H54 (cell line): ENCODE measurements at places on chromosomes 5 and 9.

- no peak for DNase-seq
These were observed 151.8 kb downstream of the SEC61B start for GRCh38 chr9:99373912-99374311.

DNA sequence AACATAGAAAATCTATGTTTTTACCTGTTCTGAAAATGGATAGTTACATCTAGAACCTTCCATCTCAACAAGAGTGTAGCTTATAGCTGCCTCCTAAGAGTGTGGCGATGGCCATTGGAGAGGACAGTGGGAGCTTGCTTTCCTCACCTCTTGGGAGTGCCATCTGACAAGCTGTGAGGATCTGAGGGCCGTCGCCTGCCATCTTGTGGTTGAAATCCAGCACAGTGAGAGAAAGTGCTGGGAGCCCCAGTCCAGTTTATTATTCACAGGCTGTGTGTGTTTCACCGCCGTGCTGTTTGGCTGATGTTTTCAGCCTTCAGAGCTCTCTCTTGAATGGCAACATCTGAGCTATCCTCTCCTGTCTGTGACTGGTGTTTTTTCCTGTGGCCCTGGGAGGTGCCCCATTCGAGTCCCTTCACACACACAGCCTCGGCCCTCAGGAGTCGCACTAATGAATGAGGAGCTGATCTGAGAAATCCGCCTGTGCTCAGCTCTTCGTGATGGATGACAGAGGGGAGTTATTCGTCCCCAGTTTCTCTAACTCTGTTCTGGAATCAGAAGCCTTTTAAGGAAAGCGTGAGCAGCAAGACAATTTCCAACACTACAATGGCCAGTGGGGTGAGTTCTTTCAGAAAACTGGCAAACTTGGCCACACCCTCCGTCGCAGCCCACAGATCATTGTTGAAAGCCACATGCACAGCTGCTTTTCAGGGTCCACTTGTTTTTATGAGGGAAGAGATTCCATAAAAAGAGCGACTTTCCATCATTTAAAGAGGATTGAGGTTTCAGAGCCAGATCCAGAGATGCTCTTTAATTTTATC is 170.3 kb downstream of the PDZD2 start:
- DNase-seq, result peak; percentile 52

- no peak for DNase-seq
These were observed 160.0 kb downstream of the PRR16 start for GRCh38 chr5:120624021-120624563.

- DNase-seq, result no peak
These were observed 23.3 kb upstream of the UGT3A2 start for GRCh38 chr5:36089989-36090388.
